Activated naive CD4-positive, alpha-beta T cell (primary cell): ENCODE measurements at places on chromosomes 4 and X.

DNA sequence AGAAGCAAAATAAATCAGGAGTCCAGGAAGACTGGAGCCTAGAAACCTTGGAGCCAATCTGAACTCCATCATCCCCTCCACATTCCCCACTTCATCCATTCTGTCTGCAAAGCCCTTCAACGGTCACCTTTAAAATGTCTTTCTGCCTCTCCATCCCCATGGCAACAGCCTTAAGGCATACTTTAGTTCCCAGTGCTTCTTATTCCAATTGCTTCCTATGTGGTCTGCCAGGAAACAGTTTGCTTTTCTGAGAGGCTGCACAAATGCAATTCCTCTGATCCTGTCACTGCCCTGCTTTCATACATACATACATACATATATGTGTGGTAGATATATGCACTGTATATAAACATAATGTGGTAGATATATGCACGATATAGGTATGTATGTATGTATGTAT, 786 bp upstream of the MAGEH1 start:
- DNase-seq = no peak

DNA sequence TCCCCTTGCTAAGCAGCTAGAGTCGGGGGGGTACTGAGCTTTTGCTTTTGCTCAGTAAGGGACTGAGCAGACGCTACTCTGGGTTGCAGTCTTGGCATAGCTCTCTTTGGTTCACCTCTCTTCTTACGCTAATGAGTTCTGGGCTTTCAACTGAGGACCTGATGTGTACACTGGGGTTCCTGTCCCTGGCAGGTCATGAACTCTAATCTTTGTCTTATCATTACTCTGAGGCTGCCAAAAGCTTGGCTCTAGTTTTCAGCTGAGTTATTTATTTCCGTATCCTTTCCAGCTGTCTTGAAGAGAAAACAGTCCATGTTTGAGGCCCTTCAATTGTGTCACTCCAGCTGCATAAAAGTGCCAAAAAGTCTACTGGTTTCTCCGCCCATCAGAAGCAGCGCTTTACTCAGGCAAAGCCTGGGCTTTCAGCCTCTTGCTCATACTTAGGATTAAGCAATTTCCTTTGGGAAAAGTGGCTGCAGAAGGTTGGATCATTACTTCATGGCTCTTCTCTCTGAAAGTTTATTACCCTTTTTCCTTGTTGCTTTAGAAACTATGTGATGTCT, 121.0 kb upstream of the STOX2 start:
- DNase-seq = no peak

DNA sequence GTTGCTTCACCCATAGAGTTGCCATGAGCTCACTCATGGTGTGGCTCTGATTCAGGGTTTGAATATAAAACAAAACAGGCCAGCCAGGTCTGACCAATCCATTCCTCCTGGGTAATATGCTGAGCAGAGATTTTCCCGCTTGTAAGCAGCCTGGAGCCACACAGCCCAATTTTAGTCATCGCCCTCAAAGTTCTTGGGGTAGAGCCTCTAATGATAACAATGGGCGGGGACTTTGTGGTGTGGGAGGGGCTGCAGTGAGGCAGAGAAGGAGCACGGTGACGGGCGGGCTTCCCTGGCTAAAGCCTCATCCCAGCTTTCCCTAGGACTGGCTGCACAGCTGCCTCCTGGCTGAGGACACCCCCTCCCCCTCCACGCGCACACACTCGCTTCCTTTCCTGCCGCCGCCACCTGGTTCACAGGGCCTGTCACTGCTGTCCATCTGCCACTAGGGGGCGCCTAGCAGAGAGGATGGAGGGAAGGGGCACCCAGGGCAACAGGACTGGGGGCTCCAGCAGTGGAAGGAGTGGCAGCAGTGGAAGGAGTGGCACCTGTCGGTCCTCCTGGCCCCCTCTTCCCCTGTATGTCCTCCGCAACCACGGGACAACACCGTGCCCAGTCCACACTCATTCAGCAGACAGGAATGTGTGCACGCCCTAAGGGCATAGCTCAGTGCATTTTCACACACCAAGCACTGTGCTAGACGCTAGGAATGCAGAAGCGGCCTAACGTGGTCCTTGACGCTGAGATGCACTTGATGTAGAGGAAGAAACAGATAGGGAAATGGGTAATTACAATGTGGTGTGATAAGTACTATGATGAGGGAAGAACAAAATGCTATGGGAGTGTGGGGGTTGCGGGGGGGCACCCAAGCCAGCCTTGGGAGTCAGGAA, 26.8 kb downstream of the PRPS1 start:
- peak; percentile 16 for DNase-seq

GRCh38 chrX:153935326-153935851, 552 bp upstream of the NAA10 start:
- no peak for DNase-seq

DNA sequence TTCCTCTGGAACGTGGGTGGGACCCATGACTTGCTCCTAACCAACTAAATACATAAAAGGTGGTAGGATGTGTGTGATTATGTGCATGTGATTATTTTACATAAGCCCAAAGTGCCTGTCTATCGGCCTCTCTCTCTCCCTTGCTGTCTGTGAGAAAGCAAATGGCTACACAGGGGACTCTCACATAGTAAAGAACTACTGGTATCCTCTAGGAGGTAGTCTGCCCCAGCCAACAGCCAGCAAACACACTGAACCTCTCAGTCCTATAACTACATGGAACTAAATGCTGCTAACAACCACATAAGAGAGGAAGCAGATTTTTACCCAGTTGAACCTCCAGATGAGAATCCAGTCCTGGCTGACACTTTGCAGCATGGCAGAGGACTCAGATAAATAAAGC, 1249.4 kb downstream of the ADGRL3 start:
- DNase-seq = no peak

- DNase-seq = no peak
Observed at GRCh38 chr4:129344058-129344457, 248.1 kb downstream of the C4orf33 start.

DNA sequence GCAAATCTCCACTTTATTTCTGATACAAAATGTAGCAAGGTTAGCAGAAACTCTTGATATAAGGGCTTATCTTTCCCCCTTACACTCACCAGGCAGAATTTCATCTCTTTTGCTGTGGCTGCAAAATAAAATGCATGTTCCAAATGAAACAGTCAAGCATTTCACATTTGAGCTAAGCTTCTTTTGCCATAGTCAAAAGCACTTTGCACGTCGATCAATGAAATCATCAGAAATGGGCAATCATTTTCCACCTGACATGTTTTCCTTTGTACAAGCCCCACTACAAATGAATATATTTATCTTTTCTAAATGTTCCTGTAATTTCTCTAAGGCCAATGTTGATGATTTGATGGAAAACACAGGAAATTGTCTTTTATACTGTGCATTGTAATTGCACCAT, 178.4 kb downstream of the ANKRD50 start:
- no peak for DNase-seq

GRCh38 chrX:76428243-76429130, 977 bp downstream of the MAGEE1 start:
- DNase-seq = peak; percentile 7

DNA sequence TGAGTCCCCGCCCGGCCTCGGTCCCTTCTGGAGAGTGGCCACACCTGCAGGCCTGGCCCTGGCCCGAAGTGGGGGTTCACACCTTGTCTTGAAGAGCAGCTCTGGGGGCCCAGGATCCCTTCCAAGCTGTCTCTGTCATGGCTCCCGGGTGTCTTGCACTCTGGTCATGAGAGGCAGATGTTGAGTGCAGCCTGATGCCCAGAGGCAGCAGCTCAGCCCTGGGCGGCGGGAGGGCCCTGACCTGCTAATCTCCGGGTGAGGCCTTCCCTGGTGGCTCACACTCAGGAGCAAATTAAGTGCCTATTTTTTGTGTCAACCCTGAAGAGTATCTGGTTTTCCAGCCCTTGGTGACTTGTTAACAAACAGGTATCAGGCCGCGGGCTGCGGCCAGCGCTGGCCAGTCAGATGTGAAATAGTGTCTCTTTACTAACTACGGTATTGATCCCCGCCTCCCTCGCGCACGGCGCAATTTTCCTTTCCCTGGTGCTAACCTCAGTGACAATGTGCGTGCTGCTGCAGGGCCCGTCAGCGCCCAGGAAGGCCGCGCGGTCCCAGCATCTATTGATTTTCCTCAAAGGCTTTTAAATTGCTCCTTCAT, 24.2 kb downstream of the NKX1-1 start:
- no peak for DNase-seq
